ENCODE measurements at places on chromosomes 1 and 21.

DNA sequence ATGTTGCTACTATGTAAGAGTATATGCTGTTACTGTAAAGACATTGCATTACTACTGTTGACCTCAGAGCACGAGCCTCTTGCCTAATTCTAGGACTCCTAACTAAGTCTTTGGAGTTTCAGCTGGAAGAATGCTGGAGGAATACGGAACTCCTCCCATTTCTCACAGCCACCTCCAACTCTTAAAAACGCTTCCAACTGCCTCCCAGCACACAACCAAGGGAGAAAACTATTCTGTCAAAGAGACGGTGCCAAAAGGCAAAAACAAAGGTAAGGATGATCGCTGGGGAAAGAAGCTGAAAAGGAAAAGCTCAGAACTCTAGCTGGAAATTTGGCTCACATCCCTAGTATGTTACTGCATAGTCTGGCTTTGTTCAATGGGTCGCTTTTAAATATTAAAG is at the start of gene FMO2:
TSS of gene FMO2 (plus strand) at position 210 of the 400 bp plus-strand sequence. CDS start 414 bp downstream, outside the sequence.
- no peak for DNase-seq

DNA sequence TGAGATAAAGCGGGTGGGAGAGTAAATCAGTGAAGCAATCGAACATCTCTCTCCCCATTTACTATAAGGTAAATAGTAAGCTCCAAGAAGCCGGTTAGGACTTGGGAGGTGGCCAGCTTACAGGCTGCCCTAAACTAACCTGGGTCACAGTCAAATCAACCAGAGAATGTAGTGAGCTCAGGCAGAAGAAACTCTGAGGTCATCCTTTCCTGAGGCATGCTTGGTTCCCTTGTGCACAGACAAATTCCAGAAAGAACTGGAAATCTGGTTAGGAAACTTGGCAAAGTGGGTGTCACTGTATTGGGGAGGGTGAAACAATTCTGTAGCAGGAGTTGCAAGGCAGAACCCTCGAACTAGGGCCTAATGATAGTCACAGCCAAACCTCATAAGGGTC is 72.5 kb downstream of the NTMT2 start:
- DNase-seq = no peak

DNA sequence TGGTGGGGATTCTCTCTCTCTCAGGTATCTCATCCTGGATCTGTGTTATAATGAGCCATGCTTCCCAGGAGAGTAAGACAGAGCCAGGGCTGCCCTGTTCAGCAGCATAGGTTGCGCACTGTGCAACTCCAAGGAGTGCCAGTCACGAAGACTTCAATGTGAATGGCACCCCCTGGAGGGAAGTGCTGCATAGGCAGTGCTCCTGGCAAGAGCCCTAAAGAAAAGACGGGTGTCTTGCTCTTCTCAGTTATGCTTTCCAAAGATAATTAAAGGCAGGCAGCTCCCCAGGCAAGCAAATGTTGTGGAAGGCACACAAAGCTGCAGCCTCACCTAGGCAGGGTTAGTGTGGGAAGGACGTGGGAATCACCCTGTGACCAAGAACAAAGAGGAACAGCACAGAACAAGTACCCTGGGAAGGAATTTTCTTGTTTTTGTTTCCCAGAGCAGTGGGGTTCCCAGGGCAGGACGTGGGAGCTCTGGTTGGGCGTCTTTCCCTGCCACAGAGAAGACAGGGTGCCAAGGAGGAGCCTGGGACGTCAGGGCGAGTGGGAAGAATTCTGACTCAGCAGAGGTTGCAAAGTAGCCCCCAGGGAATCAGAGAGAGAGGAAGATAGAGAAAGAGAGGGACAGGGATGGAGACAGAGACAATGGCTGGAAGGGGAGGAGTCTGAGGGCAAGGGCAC is 120.9 kb downstream of the KCNN3 start:
- DNase-seq = peak; percentile 72

- peak; percentile 6 for DNase-seq
Observed at GRCh38 chr1:225655509-225656258, 2.8 kb upstream of the ENAH start.

DNA sequence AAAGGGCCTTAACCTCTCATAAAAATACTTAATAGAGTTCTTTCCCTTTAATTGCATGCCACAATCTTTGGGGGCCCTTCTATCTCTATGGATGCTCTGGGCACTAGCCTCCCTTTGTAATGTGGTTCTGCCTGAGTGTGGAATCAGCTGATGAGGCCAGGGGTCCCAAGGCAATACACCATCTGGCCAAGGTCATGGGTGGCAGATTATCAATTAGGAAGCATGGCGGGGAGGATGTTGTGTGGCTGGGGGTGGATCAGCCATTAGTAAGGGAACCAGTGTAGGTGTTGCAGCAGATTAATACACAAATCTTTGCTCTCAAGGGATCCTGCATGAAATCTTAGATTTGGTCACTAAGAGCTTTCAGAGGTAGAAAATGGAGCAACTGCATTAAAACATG is 35.3 kb downstream of the NHLH2 start:
- no peak for DNase-seq

DNA sequence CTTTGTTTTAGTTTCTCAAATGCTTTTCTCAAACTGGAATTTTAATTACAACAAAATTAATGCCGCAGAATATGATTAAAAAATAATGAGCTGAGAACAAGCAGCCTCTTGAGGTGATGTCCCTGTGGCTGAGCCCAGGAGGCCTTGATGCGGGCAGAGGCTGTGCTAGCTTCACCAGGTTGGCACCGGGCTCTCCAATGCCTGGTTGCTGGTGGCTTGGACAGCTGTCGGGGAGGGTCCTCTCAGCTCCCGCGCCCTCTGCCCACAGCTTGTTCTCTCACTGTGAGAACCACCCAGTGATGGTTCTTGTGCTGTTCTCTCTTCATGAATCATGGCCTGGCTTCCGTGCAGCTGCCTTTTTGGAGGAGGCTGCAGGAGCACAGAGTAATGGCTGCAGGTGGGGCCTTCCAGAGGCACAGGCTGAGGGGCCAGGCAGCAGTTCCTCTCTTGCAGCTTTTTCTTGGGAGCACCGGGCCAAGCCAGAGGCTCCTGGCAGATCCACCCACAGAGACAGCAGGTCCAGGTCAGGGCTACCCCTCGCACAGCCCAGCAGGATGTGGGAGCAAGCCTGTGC is 156.3 kb downstream of the PCBP3 start:
- no peak for DNase-seq

DNA sequence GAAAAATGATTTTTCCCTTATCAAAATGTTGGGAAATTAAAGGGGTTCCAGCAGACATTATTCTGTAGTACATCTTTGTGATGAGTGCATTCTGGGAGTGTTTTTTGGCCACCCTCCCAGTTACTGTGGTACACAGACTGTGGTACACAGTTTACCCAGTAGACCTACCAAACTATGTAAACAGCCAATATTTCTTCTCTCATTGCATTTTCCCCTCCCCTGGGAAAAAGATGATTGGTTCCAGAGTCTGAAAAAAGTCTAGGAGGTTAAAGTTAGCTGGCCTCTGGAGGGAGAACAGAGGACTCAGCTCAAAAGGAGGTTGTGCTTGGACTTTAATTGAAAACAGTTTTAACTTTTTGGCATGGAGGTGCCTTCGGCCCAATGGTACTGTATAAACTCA is 42.5 kb downstream of the PGM1 start:
- DNase-seq = no peak

DNA sequence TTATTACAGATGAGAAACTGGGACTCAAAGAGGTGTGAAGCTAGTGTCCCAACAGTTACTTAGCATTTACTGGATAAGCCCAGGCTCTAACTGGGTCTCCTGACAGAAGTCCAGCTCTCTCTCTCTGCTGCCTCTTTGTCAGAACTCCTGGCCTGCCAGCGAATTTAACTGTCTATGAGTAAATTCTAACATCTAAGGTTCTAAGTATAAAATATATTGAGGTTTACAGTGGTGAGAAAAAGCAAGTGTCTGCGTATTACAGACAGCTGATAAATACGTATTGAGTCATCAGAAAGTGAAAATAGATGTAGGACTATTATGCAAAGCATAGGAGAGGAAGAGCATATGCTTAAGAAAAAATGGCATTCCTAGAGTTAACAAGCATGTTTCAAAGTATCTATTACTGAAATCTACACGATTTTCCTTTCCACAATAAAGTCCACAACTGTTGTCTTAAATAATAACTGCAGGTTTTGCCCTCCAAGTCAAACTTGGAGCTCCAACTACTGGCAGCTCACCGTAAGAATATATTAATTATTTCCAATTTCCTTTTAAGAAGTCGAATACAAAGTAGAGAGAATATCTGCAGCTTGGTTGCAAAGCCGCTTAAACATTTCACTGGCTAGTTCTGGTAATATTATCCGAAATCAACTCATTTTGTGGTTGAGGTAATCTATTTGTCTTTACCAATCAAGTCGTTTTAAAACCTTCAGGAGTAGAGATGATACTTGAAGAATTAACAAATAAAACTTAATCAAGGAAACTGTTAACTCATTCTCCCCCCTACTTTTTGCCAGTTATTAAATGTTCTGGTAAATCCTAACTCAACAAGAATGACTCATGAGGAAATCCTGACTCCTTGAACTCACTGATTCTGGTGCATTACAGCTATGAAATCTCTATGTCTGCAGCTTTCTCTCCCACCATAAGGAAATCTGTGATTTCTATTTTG is 1.4 kb upstream of the RGS2 start:
- peak; percentile 53 for DNase-seq

DNA sequence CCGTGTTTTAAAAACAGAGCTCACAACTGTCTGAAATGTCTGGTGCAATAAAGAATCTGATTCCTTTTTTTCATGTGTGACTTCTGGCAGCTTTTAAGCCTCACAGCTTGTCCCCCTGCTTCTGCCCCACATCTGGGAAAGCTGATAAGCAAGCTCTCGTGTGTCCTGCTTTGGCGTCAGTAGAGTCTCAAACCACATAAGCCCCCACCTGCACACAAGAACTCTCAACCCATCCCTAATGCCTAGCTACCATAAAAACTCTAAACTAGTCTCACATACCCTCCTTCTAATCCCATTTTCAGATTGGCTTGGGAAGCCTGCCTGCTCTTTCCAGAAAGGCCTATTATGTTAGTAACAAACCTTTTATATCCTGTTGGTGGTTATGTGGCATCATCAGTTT is 94.6 kb upstream of the DAB1 start:
- DNase-seq = no peak

DNA sequence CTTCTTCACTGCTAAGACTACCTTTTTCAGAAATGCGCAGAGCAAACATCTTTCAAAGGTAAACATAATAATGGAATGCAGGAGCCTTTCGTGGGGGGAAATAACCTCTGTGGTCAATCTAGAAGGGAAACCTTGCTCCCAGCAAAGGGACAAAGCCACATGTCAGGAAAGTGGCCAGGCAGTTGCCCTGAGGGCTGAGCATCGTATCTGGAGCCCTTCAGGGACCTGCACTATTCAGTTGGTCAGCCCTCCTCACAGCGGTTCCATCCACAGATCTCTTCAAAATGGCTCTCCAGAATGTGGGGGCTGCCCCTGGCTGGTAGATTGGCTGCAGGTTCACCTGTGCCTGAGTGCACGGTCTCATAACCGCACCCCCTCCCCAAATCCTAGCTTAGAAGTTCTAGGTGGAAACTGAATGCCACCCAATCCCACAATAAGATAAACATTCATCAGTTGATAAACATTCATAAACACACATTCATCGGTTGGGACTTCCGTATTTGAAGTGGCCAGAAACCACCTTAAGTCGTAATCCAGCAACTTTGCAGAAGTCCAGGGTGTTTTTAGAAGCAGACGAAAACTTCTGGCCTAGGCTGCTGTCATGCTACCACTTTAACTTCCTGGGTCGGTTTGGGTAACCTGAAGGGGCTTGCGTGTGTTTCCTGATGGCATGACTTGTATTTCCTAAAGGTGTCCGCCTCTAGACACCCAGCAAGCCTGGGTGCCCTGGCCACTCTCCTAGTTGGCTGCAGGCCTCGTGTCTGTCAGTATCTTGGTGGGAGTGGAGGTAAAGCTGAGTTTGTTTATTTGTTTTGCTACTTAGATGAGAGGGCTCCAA is 50.5 kb downstream of the RASSF5 start:
- DNase-seq = peak; percentile 67

- DNase-seq = no peak
Observed at GRCh38 chr1:53606197-53606596, 132.8 kb downstream of the GLIS1 start.

GRCh38 chr1:83857716-83858115 is 141.2 kb downstream of the TTLL7 start:
- no peak for DNase-seq

GRCh38 chr1:48093696-48094528 is 96.7 kb upstream of the TRABD2B start:
- peak; percentile 76 for DNase-seq

DNA sequence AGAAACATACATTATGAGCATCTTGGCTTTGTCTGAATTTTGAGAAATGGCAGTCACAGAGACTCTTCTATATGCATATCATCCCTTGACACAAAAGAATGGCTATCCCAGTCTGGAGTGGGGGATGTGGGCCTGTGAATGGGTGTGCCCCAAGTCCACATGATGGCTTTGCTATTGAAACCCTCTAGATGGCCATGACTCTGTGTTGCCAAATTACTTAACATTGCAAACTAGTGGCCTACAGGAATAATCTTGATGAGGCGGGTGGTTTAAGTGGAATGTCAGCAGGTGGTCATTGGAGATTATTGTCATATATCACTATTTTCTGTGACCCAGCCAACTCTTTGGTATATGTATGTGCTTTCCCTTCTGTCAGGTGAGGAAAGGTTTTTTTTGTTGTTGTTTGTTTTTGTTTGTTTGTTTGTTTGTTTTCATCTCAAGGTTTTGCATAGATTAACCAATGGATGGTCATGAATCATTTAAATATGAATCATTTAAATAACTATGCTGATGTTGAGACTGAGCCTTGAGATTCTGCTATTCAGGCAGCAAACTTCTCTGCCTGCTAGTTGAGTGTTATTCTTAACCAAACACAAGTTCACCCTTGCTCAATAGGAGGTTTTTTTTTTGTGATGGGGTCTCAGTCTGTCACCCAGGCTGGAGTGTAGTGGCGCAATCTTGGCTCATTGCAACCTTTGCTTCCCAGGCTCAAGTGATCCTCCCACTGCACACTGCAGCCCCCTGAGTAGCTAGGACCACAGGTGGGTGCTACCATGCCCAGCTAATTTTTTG is 103.0 kb downstream of the NOS1AP start:
- DNase-seq = no peak

DNA sequence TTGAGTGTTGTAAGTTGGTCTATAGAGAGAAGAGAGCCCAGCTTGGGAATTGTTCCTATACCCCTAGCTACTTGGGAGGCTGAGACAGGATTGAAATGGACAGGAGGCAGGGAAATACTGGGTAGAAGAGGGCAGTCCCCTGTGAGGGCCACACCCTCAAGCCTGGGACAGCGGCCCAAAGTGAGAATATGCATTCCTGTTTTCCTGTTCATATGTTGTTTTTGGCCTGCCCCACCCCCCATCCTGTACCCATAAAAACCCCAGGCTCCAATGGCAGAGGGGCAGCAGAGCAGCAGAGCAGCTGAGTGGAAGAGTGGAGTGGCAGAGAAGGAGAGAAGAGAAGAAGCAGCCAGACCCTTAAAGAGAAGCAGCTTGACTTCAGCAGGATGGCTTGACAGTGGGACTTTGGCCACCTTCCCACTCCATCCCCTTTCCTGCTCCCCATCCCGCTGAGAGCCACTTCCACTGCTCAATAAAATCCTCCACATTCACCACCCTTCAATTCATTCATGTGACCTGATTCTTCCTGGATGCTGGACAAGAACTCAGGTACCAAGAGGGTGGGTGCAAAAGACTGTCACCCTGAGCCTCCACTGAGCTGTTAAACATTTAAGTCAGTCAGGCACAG is 70.6 kb upstream of the PUM1 start:
- no peak for DNase-seq
